ENCODE measurements at places on chromosomes 12 and 14.

DNA sequence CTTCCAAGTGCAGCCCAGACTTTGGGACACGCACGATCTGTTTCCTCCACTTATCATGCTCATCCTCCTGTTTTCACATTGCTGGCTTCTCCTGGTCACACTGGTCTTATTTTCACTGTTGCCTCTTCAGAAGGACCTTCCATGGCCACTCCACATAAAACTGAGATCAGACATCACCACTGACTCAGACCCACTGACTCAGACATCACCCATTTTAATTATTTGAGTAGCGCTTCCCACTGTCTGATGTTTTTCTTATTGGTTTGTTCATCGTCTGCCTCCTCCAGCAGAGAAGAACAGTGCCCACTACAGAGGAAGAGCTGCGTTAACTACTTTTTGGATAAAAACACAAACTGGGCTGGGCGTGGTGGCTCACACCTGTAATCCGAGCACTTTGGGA, 270.5 kb upstream of the PWP1 start:
- DNase-seq = no peak
- peaks cover 2% of the 10 kb centered on the region for H3K27me3 ChIP-seq
- peaks cover 5% of the 10 kb centered on the region for H3K36me3 ChIP-seq
- H3K4me3 ChIP-seq = no peak overlapping the region
- H3K27ac ChIP-seq = no peak overlapping the region

DNA sequence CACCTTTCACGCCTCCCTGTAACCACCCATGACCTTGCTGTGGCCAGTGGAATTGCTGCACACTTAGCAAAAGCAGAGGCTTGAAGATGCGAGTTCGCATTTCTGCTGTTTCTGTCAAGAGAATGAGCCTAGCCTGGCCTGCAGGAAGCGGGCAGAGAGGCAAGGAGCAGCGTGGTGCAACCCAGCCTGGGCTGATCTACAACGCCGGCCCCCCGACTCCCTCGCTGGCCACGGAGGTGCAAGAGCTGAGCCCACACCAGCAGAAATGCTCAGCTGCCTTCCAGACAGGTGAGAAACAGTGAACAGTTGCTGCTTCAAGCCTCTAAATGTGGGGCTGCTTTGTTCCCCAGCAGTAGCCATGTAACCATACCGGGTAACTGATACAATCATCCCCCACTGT, 116.4 kb downstream of the NCOR2 start:
- H3K36me3 ChIP-seq = peaks cover 17% of the 10 kb centered on the region
- H3K27ac ChIP-seq = no peak overlapping the region
- peaks cover 5% of the 10 kb centered on the region for H3K4me1 ChIP-seq
- H3K4me3 ChIP-seq = no peak overlapping the region

DNA sequence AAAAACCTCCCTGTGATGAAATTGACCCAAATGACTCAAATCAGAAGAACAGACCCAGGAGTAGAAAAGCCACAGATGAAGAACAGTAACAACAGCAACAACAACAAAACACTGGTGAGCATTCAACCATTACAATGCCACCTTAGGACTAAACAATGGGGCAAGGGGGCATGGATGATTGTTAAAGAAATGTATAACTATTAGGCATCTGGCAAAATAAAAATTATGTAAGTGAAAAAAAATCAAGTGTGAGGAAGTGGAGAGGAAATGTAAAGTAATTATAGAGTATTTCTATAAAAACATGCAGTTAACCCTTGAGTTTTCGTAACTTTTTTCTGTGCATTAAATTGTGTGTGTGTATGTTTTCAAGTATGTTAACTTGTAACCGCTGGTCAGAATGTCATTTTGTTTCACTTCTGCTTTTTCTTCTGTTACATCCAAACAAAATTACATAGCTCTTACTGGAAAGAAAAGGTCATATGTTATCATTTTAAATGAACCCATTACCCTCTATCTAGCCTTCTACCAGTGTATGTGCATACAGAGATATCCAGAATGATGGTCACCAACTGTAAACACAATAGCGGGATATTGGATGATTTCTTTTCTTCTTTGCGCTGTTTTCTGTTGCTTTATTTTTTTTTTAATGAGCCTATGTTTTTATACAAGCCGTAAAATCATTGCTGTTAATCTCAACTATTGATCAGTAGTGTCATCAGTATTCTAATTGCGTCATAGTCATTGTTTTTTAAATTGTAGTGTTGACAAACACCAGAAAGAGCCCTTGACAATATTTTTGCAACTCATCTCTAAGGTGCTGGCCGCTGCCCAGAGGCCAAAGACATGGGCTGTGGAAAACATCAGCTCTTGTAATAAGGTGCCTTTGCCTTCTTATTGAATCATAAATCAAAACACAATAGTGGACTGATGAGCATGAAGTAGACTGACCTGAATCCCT, 170.6 kb downstream of the CRADD start:
- H3K4me3 ChIP-seq = no peak overlapping the region
- no peaks in the 10 kb centered on the region for H3K36me3 ChIP-seq

DNA sequence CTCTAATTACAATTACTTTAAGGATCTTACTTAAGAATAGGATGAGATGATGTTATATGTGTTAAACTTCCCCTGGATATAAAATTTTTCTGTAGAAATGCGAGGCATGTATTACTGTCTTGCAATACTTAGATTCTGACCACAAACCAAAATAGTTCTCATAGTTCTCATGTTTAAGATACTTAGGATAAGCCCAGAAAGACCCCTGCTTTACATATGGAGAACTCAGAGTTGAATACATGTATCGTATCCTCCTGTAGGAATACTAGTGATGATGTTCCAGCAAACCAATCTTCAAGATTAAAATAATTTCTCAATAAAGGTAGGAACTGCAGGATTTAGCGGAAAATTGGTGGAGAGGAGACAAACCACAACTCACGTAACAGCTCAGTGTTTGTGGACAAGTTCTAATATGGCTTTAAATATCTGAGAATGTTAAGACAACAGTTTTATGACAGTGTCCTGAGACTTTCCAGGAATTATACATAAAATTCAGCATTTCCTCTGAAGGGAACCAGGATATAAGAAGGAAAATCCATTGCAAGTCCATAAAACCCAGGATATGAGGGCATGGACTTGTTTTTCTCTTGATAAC, 114.7 kb upstream of the CRY1 start:
- DNase-seq = no peak
- no peak overlapping the region for H3K4me3 ChIP-seq
- H3K27ac ChIP-seq = no peak overlapping the region
- no peaks in the 10 kb centered on the region for H3K4me1 ChIP-seq
- H3K27me3 ChIP-seq = no peaks in the 10 kb centered on the region
- H3K36me3 ChIP-seq = no peaks in the 10 kb centered on the region

GRCh38 chr12:46933947-46934346, 108.2 kb upstream of the SLC38A4 start:
- H3K27ac ChIP-seq = no peak overlapping the region
- no peaks in the 10 kb centered on the region for H3K4me1 ChIP-seq
- DNase-seq = peak; percentile 8
- no peaks in the 10 kb centered on the region for H3K36me3 ChIP-seq
- H3K4me3 ChIP-seq = no peak overlapping the region

GRCh38 chr12:57133013-57133569, 4.8 kb downstream of the LRP1 start:
- H3K4me3 ChIP-seq = peak overlapping the region; percentile 32
- peaks cover 44% of the 10 kb centered on the region for H3K4me1 ChIP-seq
- peaks cover 7% of the 10 kb centered on the region for H3K36me3 ChIP-seq
- peaks cover 16% of the 10 kb centered on the region for H3K27me3 ChIP-seq
- no peak for DNase-seq

DNA sequence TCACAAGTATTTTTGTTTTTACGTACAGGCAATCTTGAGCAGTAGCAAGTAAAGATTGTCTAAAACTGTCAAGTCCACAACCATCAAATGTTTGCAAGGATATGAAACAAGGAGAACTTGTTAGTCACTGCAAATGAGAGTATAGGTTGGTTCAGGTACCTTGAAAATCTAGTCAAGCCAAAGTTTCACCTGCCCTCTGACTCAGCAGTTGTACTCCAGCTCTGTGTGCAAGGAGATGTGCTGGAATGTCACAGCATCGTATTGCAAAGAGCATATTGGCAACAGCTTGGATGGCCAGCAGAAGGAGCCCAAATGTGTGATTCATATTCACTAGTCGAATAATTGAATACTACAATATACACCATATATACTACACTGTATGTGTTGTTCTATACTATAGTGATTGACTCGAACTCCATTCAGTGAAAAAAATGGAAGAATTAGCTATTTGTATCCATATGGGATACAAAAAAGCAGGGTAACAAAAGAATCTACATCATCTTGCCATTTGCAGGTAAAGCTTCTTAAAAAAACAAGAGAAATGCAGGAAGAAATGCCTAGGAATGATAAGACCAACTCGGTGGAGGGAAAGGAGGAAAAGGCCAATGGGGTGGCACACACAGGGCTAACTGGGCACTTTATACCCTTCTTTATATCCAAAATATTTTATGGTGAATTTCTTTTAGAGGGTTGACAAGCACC, 44.0 kb downstream of the EID3 start:
- H3K27ac ChIP-seq = no peak overlapping the region
- H3K27me3 ChIP-seq = no peaks in the 10 kb centered on the region
- H3K36me3 ChIP-seq = peaks cover 16% of the 10 kb centered on the region
- no peak overlapping the region for H3K4me3 ChIP-seq
- no peaks in the 10 kb centered on the region for H3K4me1 ChIP-seq

- H3K4me1 ChIP-seq = peaks cover 52% of the 10 kb centered on the region
- H3K36me3 ChIP-seq = no peaks in the 10 kb centered on the region
- peak overlapping the region; percentile 57 for H3K27ac ChIP-seq
- H3K4me3 ChIP-seq = no peak overlapping the region
Observed at GRCh38 chr12:109872-110271, 43.3 kb downstream of the IQSEC3 start.

GRCh38 chr14:68557648-68558047, 235.2 kb downstream of the ZFP36L1 start:
- H3K27ac ChIP-seq = no peak overlapping the region
- H3K27me3 ChIP-seq = no peaks in the 10 kb centered on the region
- H3K4me1 ChIP-seq = peaks cover 48% of the 10 kb centered on the region
- H3K36me3 ChIP-seq = peaks cover 4% of the 10 kb centered on the region
- no peak for DNase-seq
- H3K4me3 ChIP-seq = no peak overlapping the region

DNA sequence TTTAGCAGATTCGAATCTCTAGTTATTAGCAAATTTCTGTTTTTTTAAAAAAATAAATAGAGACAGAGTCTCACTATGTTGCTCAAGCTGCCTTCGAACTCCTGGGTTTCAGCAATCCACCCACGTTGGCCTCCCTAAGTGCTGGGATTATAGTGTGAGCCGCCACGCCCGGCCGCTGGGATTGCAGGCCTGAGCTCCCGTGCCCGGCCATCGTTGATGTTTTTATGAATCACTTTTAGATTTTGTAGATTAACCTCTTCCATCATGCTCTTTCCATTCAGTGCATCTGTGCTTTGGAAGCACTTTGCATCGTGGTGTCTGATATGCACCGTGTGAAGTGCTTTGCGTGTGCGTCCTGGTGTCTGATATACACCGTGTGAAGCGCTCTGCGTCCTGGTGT, 20.9 kb downstream of the PGAM5 start:
- DNase-seq = no peak
- H3K27me3 ChIP-seq = peaks cover 25% of the 10 kb centered on the region
- peaks cover 81% of the 10 kb centered on the region for H3K36me3 ChIP-seq
- H3K4me1 ChIP-seq = peaks cover 3% of the 10 kb centered on the region

DNA sequence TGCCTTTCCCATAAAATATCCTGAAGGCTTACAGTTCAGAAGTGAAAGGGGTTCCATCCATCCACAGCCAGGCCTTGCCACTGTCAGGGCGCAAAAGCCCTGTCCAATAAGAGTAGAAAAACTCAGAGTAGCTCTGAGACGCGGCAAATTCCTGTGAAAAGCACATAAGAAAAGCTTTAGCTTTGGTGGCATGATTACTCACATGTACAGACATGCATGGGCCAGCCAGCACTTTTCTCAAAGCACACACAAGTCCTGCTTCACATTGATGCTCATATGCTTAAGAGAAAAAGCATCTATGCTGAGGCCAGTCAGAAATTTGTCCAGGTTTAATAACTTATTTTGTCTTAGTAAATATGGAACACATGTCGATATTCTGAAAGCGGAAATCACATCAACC, 25.5 kb downstream of the CLEC1A start:
- DNase-seq = no peak

DNA sequence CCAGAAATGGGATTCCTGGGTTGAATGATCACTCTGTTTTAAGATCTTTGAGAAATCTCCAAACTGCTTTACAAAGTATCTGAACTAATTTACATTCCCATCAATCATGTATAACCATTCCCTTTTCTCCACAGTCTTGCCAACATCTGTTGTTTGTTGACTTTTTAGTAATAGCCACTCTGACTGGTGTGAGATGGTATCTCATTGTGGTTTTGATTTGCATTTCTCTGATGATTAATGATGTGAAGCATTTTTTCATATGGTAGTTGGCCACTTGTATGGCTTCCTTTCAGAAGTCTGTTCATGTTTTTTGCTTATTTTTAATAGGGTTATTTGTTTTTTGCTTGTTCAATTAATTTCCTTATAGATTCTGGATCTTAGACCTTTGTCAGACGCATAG, 211.8 kb upstream of the AVPR1A start:
- no peaks in the 10 kb centered on the region for H3K36me3 ChIP-seq
- DNase-seq = no peak
- H3K27ac ChIP-seq = no peak overlapping the region
- no peaks in the 10 kb centered on the region for H3K4me1 ChIP-seq
- H3K27me3 ChIP-seq = peaks cover 1% of the 10 kb centered on the region

DNA sequence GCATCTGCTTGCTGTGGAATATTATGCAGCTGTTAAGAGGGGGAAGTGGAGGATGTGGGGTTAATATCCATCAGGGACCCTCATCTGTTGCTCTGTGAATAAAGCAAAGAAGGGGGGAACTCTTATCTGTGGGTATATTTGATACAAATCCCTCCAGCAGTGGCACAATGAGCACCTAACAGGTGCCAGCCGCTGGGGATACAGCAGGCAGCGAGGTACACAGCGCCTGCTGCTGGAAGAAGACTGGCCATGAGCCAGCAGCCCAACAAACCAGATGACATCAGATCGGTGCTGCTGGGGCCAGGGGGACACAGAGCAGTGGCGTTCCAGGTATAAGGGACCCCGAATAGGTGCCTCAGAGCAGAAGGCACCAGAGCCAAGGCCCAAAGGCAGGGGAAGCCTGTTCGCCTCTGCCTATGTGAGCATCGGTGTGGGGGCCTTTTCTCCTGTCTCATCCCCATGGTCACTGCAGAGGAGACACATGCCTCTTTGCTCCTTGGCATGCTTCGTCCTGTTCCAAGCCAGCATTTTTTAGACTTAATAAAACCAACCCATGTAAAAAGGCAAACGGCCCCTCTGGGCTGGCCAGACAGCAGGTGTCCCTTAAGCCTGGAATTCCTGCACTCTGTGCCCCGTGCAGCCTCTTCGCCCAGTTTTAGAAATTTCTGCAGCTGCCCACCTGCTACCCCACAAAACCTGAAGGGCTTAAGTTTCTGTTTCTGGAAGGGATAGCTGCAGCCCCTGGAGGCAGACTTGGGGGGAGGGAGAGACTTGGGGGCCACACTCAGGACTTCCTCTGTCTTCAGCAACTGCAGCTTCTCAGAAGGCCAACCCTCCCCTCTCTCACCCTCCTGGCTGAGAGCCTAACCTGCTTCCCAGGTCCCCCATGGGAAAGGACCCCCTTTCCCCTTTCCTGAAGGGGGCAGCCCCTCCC, 1.6 kb upstream of the CKB start:
- peak overlapping the region; percentile 74 for H3K4me3 ChIP-seq
- H3K36me3 ChIP-seq = peaks cover 5% of the 10 kb centered on the region
- H3K4me1 ChIP-seq = peaks cover 13% of the 10 kb centered on the region
- no peak for DNase-seq
- no peak overlapping the region for H3K27ac ChIP-seq
- H3K27me3 ChIP-seq = peaks cover 14% of the 10 kb centered on the region
